ENCODE measurements at places on chromosomes 1 and 21.

DNA sequence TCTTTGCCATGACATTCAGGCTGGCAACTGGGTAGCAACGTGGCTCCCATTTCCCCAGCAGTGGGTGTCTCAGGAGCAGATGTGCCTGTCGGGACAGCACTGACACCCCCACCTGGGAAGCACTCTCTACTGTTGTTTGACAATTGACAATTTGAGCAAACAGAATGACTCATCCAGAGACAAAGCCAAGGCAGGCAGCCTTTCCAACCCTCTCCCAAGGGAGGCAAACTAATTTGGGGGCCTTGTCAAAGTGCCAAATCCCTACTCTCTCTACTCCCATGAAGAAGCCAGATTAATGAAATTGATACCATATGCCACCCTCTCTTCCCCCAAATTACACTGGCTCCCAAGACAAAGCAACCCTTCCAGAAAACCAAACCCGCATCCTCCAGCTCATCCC lies 65.6 kb downstream of the GRIK3 start:
- DNase-seq: peak; percentile 82

DNA sequence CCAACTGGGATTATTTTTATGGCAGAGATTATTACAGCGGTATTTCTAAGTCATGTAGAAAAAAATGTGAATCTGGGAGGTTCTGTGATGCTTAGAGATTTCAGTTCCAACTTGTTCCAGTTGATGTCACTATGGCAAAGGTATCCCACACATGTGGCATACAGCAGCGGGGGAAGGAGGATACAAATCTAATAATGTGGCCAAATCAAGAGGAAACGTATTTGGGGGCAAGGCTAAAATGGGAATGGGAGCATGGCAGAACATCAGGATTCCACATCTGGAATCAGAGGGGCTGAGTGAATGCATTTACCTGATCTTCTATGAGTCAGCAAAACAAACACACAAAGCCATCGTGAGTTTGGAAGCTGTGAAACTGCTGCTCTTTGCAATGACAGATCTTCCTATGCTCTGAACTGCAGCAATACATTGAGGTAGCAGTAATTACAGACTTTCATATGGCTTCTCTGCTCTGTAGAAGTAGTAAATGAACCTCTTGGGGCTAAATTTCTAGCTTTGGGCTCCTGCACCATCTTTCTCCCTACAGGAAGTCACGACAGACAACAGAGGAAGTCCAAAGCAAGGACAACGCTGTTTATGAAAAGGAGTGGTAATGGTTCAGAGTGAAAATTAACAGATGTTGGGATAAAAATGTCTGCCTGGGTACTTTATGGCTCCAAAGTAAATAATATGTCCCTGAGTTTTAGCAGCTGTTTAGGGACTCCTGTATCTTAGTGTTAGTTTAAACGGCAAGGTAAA lies 55.5 kb downstream of the GABPA start:
- peak; percentile 36 for DNase-seq

DNA sequence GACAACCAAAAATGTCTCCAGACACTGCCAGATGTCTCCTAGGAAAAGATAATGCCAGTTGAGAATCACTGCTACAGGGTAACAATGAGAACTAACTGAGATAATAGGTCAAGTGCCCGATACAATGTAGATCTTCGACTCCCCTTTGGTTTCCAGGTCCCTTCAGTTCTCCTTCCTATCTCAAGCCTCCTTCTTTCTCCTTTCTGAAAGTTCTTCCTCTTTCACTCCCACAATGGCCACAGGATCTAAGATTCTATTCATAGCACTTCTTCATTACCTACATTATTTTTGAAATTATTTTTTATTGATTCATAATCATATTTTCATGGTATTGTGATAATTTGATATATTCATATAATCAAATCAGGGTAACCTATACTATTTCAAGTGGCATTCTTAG lies 6.3 kb downstream of the PFDN2 start:
- no peak for DNase-seq

DNA sequence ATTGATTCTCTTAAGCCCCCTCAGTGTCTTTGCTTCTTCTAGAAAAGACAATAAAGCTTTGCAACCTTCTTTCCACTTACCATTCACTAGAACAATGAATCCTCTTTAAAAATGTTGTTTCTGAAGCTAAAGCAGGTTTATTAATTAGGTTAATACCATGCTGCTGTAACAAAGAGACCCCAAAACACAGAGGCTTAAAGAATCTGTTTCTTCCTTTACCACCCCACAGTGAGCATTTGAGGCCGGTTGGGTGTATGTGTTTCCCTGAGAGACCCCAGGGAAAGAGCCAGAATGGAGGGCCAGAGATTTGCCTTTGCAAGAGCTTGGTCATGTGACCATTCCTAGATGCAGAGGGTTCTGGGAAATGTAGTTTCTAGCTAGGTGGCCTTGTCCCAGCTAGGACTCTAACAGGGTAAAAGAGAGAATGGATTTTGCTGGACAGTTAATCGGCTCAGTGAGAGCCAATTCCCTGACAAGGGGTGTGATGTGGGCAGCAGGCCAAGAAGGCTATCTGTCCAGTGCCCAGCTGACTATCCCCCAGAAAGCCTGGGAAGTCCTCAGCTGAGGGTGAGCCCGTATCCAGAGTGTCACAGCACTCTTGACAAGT lies 191.8 kb upstream of the TMEM51 start:
- DNase-seq: no peak

DNA sequence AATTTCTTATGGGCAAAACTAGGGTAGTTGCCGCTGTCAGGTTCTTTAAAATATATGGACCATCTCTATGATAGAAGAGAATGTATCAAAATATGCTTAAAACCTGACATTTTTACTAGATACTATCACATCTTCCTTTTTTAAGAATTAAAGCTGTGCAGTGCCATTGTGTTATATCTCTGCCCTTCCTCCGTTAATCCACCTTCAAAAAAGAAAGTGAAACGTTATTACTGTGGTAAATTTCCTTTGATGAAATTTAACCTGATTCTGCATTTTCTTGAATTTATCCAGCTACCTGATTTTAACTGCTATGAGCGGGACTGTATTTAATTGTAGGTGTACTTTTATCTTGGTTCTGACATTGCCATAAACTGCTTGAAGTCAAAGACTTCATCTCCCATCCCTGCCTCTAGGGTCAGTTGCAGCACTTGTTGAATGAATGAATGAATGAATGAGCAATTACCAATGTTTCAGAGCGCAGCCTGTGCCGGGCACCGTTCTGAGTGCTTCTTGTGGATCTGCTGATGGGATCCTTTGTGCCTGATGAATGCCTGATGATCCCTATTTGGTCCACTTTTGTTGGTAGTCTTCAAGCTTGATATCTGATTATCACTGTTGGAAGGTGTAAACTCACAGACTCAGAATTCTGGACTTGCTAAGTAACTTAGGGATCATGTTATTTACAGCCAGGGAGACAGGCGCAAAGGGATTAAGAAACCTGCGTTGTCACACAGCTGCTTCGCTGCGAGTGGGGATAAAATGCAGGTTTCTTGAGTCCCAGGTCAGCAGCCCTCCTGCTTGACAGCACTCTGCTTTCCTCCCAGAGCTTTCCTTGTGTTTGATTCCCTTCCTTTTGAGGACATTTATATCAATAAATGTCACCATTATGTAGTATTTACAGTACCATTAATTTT lies 30.1 kb downstream of the SMYD2 start:
- no peak for DNase-seq

Data from NCI-H748 treated with DMSO at 0.1 percent for 48 hours (cell line).